ENCODE measurements at places on chromosomes 6 and 20.

GRCh38 chr6:106609699-106610098 is 19.6 kb downstream of the RTN4IP1 start:
- DNase-seq: no peak

GRCh38 chr20:8542110-8542486 is 410.0 kb downstream of the PLCB1 start:
- no peak for DNase-seq

DNA sequence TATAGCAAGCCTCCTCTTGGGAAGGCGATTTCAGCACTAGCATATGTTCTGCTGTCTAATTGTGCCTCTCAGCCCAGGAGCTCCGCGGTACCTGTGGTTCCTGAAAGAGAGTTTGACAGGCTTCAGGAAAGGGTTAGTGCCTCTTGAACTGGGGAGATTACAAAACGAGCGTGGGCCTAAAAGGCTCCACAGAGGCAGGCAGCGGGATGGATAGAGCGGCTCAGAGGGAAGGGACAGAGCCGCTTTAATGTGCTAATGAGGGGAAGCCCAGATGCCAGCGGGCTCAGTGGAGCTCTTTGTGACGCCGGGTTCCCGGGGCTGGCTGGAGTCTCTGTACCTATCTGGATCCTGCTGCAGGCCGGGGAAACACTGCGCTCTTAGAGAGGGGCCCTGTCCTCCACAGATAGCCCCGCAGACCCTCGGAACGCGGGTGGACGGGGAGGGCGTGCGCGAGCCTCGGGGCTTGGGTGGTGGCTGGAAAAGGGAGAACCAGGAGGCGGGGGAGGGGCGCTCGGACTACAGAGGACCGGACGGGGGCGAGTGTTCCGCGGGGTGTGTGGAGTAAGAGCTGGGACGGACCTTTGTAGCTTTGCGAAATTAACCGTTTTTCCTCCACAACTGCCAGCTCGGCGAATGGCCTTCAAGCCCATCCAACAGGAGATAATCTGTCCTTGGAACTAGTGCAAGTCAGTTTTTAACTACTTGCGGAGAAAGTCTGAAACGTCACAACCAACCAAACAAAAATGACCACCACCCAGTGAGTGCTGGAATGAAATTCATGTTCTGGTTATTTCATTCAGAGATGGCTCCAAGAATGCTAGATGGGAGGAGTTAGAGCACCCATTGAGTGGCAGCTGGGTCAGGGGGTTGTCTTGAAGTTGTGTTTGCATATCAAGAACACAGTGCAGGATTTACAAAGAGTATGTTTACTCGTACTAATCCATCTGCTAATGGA is 13.0 kb downstream of the SLC35F1 start:
- no peak for DNase-seq

DNA sequence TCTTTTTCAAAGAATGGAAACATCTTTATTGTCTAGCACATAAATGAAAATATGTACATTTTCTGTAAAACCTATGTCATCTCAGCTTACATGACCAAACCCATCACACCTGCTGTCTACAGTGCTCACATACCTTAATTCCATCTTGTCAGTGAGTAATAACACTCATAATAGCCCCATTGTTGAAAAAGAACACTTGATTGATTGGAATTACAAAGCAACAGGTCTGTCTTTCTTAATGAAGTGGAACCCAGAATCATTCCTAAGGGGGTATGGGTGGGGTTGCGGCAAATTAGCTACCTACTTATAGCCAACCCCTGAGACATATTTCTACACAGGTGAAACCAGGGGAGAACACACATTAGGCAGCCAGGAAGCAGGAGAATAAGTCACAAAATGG is 20.2 kb downstream of the ADGRF4 start:
- DNase-seq: no peak

- DNase-seq: no peak
Measured at GRCh38 chr20:60238992-60239660, 280.9 kb downstream of the CDH26 start.

GRCh38 chr6:170036916-170037315 is 254.0 kb downstream of the DLL1 start:
- no peak for DNase-seq

GRCh38 chr6:92559611-92560010 is 859.7 kb downstream of the EPHA7 start:
- DNase-seq: no peak

GRCh38 chr6:87099472-87099871 is 4.6 kb upstream of the CGA start:
- DNase-seq: no peak

- no peak for DNase-seq
Measured at GRCh38 chr20:44589537-44589936, 7.2 kb downstream of the PKIG start.

- DNase-seq: peak; percentile 63
Measured at GRCh38 chr6:26595669-26596269, 984 bp upstream of the ABT1 start.

GRCh38 chr6:34748757-34749156 is 8.5 kb upstream of the SNRPC start:
- DNase-seq: no peak

- no peak for DNase-seq
Measured at GRCh38 chr6:130968476-130968875, 94.6 kb downstream of the EPB41L2 start.

DNA sequence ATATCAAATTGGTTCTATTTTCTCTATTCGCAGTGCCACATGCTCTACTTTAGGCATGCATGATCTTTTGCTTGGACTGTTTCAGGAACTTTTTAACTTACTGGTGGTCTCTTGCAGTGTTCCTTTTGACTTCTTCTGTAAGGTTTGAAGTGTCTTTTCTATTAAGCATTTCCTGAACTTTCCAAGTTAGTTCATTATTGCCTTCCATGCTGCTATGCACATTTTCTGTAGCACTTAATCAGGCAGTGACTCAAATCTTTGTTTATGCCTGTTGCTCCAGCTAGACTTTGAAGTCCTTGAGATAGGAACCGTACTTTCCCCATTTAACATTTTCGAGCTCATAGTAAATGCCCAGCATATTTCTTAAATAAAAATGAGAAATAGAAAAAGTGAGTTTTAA is 52.2 kb downstream of the FAM83B start:
- DNase-seq: no peak

GRCh38 chr20:41697861-41698559 is 79.8 kb upstream of the CHD6 start:
- DNase-seq: no peak

- DNase-seq: no peak
Measured at GRCh38 chr6:94862112-94862511, 715.2 kb upstream of the MANEA start.

GRCh38 chr6:158879180-158879579 is 60.0 kb upstream of the EZR start:
- DNase-seq: no peak

DNA sequence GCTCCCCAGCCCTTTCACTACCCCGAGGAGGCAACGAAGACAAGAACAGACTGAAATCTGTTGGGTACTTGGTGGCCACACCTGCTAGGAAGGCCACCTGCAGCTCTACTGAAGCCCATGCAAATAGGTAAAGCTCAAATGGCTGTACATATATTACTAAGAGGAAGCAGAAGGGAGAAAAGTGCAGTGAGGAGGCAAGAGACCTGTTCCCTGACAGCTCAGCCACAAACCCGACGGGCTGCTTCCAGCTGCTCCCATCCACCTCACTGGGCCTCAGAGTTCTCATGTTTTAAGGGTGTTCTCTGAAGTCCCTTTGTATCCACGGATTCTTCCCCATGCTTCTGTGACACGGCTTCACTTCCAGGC is 24.6 kb downstream of the TRAM2 start:
- DNase-seq: no peak

GRCh38 chr6:15375638-15376290 is 129.9 kb downstream of the JARID2 start:
- no peak for DNase-seq

- DNase-seq: no peak
Measured at GRCh38 chr6:113862112-113862511, 5.0 kb downstream of the MARCKS start.

- no peak for DNase-seq
Measured at GRCh38 chr6:24929242-24929641, 6.5 kb downstream of the RIPOR2 start.

- DNase-seq: no peak
Measured at GRCh38 chr6:89205819-89206218, 11.3 kb downstream of the GABRR1 start.

DNA sequence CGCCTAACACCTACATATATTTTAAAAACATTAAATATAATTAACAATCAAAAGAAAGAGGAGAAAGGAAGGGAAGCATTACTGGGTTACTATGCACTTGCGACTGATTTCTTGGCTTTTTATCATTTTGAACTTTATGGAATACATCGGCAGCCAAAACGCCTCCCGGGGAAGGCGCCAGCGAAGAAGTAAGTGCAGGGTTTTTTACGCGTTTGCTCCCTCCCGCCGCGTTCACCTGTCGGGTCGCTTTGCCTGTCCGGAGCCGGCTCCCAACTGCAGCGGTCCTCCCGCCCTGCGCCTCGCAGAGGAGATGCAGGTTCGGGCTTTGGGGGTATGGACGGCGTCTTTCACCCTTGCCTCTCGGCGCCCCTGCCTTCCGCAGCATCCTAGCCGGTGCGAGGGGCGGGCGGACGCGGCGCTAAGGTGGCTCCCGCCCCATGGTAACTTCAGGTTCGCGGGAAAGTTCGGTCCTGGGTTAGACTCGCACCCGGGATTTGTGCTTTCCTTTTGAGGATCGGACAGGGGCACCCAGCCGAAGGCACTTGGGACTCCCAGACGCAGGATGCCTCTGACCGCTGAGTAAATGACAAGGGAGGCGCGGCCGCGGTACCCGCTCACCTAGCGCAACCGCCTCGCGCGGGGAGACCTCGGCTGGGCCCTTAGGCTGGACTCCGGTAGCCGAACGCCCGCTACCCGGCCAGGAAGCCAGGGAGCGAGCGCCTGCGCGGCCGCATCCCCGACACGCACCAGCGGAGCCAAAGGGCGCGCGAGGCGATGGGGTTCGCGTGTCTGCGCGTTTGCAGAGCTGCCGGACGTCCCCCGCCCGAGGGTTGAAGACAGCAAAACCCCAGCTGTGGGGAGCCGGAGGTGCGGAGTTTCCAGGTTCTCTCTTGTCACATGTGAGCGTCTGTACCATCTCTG is 891 bp downstream of the RSPO3 start:
- no peak for DNase-seq

GRCh38 chr20:62134735-62135231 is 8.4 kb downstream of the PSMA7 start:
- no peak for DNase-seq

- DNase-seq: no peak
Measured at GRCh38 chr6:72446430-72446829, 175.4 kb upstream of the KCNQ5 start.

DNA sequence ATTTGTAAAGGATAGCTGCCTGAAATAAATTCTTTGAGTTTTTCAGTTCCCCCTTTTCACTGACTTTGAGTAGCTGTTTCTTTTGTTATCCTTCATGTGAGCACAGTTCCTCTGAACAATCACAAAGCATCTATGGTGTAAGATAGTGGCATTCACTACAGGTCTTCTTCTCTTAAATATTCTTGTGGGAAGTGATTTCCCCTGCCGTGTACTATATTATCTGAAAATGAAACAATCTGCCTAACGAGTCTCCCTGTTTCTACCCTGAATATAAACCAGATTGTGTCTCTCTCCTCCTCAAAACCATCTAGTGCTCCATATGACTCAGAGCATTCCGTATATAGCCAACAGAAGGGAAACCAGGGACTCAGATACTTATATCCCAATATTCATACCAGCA is 380.1 kb upstream of the SOX4 start:
- DNase-seq: no peak

GRCh38 chr6:96156425-96156824 is 140.7 kb downstream of the FUT9 start:
- DNase-seq: no peak

DNA sequence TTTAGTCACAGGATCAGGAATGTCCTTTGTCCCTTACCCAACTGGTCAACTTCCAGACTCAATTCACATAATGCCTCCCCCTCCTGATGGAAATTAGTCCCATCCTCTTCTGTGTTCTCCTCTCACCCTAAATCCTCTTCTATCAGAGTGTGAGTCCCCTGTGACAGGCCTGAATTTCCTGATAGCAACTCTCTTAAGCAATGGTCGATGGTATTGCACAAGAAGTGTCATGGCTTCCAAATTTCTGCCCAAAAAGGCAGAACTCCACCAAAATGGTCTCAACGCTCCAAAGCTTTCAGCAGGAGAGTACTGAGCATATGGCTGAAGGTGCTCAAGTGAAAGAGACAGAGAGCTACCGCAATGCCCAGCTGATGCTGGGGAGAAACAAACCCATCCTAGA is 2.4 kb downstream of the PREP start:
- no peak for DNase-seq

DNA sequence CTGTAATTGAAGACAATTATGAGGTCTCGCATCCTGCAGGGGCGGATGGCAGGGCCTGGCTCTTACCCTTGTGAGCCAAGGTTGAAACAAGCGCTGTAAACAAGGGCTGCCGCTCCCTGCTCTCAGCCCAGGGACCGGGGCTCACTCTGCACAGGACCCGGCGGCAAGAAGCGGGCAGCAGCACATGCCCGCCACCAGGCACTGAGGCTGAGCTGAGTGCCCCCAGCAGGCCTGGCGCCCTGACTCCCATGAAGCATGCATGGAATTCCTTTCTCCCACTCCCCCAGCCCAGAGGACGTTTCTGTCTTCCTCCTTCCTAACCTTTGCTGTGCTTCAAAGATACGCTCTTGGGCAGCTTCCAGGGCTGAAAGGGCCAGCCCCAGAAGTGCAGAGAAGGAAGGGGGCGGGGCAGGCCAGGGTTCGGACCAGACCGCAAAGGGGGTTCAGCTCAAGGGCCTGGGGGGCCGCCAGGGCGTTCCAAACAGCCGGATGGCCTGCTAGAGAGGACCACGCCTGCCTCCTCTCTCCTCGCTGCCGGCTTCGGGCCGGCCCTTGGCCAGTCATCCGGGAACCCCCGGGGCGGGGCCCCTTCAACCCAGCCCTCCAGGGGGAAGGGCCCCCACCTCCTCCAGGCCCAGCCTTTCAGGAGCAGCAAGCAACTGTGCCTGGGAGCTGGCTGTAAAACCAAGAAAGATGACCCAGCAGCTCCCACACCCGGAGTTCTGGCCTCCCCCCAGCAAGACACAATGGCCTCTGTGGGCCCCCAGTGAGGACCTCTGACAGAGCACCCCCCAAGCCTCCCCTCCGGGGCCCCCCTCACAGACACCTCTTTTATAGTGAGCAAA is 109.9 kb downstream of the NOL4L start:
- no peak for DNase-seq

- DNase-seq: no peak
Measured at GRCh38 chr6:164167873-164168405, 753.4 kb downstream of the QKI start.

GRCh38 chr6:6906570-6907213 is 201.1 kb upstream of the RREB1 start:
- DNase-seq: no peak

- no peak for DNase-seq
Measured at GRCh38 chr6:35016502-35017321, 124.4 kb downstream of the TCP11 start.

GRCh38 chr6:75579951-75580350 is 21.7 kb upstream of the SENP6 start:
- no peak for DNase-seq

- no peak for DNase-seq
Measured at GRCh38 chr6:151585741-151586140, 91.9 kb downstream of the CCDC170 start.

Measured in activated CD8-positive, alpha-beta memory T cell treated with anti-CD3 and anti-CD28 coated beads for 1 hour (primary cell).